ENCODE measurements at places on chromosomes 2 and 18.

DNA sequence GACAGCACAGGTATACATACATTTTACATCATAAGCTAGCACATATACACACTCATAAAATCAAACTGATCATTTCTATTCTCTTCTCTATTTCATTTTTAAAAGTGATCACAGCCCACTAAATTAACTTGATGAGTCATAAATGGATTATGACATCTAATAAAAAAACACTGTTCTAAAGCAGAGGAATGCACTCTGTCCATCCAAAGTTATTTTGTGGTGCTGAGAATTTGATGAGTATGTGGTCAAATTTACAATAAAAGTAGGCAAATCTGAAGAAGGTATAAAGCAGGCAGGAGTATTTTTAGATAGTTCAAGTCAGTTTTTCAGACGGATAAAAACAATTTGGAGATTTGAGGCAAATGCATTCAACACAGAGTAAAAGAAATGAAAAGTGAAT is 104.4 kb downstream of the NOL4 start:
- DNase-seq: no peak

- no peak for DNase-seq
Measured at GRCh38 chr2:132816234-132816633, 146.2 kb upstream of the LYPD1 start.

- DNase-seq: no peak
Measured at GRCh38 chr2:77778917-77779316, 256.7 kb upstream of the LRRTM4 start.

- DNase-seq: no peak
Measured at GRCh38 chr2:232315049-232315922, 63.3 kb upstream of the ALPP start.

- DNase-seq: no peak
Measured at GRCh38 chr2:21836261-21836660, 712.5 kb downstream of the TDRD15 start.

DNA sequence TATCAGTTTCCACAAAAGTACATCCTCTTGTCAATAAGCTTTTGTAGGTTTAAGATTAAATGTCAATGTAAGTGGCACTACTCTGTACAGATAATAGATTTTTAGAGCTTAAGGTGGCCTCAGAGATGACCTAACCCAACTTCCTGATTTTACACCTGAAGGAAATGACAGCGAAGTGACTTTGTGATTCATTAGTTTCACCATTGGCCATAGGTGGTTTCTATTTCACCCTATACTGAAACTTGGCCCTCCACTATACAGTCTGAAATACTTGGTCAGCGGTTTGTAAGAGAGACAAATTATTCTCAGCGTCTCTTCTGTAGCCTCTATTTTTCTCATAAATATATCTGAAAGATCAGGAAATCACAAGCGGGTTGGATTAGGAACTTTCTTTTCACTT is 330.4 kb upstream of the FAM98A start:
- DNase-seq: no peak

- no peak for DNase-seq
Measured at GRCh38 chr2:206193671-206194357, 34.1 kb downstream of the EEF1B2 start.

DNA sequence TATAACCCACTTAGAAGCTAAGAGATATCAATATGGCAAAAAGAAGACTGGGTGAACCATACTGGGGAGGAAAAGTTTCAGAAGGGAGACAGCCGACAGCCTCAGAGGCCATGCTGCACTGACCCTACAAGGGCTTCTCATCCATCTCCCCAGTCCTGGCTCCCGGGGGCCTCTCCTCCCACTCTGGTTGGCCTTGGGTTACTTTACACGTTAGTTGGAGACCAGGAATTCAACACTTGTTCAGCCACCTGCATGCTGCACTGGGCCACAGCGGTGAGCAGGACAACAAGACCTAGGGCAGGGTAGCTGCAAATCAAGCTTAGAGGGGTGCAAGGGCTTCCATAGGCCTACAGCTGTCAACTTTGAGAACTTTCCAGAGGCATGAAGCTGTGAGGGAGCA is 28.6 kb upstream of the IL1R2 start:
- no peak for DNase-seq

DNA sequence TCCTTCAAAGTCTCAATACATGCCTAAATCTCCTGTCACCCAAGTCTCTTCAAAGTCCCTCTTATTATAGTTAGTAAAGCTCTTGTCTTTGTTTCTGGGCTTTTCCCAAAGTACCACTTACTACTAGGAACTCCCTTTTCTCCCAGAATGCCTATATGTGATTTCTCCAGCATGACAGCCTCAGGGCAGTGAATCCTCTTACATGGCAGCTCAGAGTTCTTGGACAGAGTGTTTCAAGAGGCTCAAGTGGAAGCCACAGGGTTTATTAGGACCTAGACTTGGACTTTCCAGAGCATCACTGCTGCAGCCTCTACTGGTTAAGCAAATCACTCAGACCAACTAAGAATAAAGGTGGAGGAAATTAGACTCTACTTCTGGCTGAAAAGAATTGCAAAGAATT is 98.9 kb downstream of the CSRNP3 start:
- no peak for DNase-seq

DNA sequence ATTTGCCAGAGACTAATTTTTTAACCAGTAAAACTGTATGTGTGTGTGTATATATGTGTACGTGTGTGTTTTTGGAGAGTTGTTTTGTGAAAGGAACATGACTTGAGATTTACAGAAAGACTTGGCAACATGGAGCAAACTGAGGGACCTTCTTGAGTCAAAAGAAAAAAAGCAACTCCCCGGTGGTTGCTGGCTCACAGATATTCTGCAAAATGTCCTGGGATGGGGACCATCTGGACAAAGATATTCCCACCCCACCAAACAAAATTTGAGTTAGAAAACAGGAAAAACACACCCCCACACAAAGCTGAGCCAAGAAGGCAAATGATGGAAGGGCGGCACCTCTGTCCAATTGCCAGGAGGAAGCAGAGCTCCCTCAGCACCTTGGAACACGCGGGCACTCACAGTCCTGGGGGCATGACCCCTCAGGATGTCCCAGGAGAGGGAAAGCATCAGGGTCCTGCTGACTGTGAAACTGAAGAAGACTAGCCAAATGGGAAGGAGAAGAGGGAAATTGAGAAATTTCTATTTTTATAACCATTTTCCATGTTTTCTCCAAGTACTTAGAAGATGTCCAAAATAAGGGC is 290.2 kb upstream of the ACVR2A start:
- DNase-seq: no peak

DNA sequence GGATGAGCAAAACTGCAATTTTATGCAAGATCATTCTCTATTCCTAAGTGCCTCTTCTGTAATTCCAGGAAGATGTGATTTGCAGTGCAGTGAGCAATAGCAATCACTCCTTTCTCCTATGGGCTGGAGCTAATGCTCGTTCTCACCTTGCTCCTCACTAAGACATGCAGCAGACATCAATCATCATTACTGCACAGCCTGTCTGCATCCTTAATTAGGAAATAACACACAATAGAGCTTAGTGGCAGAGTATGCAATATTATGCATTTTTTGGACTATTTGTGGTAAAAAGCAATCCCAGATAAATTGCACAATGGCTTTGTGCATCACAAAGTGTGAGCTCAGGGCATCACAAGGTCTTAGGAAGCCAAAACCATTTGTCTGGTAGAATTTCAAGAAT is 32.6 kb upstream of the RAPH1 start:
- no peak for DNase-seq

- no peak for DNase-seq
Measured at GRCh38 chr2:240165661-240166060, 25.2 kb upstream of the OTOS start.
